Hippocampal formation (tissue), 2 donors: ENCODE measurements at places on chromosomes 7 and 10.
A peak's percentile ranks its signal among the peaks of the same experiment; 100 is the strongest.

DNA sequence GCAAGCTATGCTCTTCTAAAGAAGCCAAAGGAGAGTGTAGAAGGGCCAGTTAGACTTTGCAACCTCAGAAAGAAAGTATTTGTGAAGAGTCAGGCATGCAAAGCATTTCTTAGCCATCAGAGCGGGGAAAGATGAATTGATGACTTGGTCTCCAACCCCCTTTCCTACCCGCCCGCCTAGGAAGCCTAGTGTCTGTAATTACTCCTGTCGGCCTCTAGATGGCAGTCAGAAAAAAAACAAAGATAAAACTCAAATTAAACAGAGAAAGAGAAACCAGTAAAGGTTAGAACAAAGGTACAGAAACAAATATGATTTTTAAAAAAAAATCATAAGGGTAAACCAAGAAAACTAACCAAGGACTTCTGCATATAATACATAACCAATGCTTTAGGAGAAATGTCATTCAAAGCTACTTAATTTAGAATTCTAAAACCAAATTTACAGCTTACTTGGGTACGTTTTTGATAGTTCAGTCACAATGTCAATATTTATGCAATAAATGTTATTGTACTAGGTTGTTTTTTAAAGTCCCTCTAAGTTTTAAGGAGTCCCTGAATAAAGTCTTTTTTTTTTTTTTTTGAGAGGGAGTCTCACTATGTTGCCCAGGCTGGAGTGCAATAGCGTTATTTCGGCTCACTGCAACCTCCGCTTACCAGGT is 97.6 kb downstream of the LYZL1 start:
- peak; percentile 33 for DNase-seq

- no peak for DNase-seq
Measured at GRCh38 chr7:2230226-2230625, 2.5 kb downstream of the MAD1L1 start.

- DNase-seq: no peak
Measured at GRCh38 chr10:79137300-79137756, 68.6 kb downstream of the ZMIZ1 start.

- no peak for DNase-seq
Measured at GRCh38 chr10:77680065-77680464, 42.5 kb upstream of the KCNMA1 start.

- DNase-seq: no peak
Measured at GRCh38 chr7:2288503-2288902, 25.7 kb downstream of the SNX8 start.

GRCh38 chr10:62696798-62697197 is 107.7 kb upstream of the ADO start:
- no peak for DNase-seq

DNA sequence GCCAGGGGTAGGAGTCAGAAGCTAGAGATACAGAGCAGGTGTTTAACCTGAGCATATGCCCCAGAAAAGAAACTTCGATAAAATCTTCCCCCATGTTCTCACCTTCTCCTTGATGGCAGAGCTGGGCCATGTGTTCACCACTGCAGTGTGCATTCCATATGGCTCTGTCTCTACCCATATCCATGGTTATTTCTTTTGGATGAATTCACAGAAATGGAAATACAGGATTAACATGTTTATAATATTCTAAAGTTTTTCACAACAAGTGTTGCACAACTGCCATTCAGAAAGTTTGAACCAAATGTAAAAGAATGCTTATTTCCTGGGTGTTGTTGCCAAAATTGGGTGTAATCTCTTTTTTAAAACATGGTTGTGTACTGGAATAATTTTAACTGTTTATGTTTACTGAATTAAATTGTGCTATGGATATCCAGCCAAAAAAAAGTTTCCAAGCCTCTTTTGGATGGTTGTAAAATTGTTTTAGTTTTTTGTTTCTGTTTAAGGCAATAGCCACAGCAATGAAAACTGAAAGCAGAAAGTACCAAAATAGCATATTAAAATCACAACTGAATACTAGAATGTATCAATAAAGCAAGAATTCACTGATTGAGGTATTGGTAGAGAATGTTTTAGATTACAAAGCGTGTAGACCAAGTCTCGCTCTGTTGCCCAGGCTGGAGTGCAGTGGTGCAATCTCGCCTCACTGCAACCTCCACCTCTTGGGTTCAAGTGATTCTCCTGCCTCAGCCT is 19.9 kb upstream of the CCNY start:
- DNase-seq: no peak

- DNase-seq: no peak
Measured at GRCh38 chr10:60979667-60980104, 35.7 kb upstream of the RHOBTB1 start.

DNA sequence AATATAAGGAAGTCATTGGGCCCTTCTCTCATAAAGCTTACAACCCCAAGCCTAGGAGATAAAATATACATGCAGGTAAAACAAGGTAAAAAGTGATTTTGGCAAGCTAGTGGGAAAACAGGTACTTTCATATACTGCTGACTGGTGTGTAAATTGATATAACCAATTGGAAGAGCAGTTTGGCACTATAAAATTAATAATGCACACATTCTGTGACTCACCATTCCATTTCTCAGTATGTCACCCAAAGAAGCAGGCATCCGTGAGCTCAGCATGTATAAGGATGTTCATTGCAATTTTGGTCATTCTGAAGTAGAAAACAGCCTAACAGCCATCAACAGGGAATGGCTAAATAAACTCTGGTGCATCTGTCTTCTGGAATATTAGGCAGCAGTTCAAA is 2.9 kb downstream of the MACROH2A2 start:
- DNase-seq: no peak

GRCh38 chr10:22305721-22306120 is 10.5 kb upstream of the COMMD3 start:
- no peak for DNase-seq

DNA sequence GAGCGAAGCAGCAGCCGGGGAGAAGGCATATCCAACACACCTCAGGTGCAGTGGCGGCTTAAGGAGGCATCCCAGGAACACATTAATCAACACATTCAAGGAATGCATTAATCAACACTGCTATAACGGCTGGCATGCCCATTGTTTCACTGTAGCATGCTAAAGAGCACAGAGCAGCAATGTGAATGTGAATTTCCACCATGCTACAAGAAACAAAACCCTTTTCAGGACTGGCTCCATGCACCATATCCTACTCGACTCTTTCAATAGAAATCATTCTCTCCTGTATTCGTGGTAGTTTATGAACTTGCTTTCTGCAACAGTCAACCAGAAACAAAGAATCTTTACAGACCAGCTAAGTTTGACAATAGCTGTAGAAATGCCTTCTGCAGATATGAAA is 149.0 kb downstream of the NRCAM start:
- DNase-seq: no peak

- peak; percentile 78 for DNase-seq
Measured at GRCh38 chr7:137846827-137847567, at the start of gene DGKI. Gene DGKI, minus strand, starts transcription at chr7:137846974.

- DNase-seq: no peak
Measured at GRCh38 chr10:127998501-127999144, 91.7 kb downstream of the PTPRE start.

- DNase-seq: no peak
Measured at GRCh38 chr10:130224228-130224627, 88.0 kb downstream of the GLRX3 start.

DNA sequence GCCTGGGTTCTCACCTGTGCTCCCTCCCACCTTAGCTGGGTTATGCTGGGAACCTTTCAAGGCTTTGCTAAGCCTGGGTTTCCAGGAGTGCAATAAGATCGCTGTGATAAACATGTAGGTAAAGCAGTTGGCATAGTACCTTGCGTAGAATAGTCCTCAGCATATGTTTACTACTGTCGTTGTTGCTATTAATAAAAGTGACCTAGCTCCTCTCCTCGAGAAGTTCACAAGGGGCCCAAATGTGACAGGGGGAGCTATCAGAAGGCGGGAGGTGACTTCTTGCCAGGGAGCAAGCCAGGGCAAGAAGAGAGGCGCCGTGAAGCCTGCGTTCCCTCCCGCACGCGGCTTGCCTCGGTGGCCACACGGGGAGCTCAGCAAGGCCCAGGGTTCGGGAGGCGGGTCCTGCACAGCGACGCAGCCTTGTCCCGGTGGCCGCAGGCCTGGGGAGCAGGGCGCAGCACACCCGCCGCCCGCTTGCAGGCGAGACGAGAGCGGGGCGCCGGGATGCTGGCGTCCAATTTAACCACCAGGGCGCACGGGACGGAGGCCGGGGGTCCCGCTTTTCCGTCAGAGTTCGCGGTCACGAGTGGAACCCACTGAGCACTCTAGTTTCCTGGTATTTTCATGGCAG is 106.2 kb downstream of the SNX10 start:
- DNase-seq: no peak

GRCh38 chr10:129932751-129933433 is 31.2 kb downstream of the EBF3 start:
- no peak for DNase-seq

DNA sequence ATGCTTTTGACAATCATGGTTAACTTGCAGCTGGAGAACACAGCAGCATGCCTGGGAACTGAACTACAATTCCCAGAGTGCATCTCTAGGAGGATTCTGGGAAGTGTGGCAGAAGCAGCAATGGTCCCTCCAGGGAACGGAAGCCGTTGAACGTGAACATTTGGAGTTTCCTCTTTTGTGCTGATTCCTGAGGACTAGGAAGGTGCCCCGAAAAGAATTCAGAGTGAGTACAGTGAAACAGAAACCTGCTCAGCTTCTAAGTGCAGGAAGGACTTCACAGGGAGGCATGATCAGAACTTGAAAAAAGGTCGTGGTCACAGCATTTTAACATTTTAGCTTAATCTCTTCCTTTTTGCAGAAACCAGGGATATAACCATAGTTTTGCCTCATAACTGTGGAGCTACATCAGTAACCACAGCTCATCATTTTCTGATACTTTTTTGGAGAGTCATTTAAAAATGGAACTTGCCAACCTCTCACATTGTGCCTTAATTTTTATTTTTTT is at the start of gene NUDT13:
TSS of gene NUDT13 (plus strand) at position 111 of the 505 bp plus-strand sequence. CDS start 3,911 bp downstream, outside the sequence.
- DNase-seq: peak; percentile 62

- DNase-seq: no peak
Measured at GRCh38 chr7:37973915-37974314, 53.5 kb downstream of the EPDR1 start.

- no peak for DNase-seq
Measured at GRCh38 chr7:44216019-44216418, 15.2 kb downstream of the YKT6 start.

DNA sequence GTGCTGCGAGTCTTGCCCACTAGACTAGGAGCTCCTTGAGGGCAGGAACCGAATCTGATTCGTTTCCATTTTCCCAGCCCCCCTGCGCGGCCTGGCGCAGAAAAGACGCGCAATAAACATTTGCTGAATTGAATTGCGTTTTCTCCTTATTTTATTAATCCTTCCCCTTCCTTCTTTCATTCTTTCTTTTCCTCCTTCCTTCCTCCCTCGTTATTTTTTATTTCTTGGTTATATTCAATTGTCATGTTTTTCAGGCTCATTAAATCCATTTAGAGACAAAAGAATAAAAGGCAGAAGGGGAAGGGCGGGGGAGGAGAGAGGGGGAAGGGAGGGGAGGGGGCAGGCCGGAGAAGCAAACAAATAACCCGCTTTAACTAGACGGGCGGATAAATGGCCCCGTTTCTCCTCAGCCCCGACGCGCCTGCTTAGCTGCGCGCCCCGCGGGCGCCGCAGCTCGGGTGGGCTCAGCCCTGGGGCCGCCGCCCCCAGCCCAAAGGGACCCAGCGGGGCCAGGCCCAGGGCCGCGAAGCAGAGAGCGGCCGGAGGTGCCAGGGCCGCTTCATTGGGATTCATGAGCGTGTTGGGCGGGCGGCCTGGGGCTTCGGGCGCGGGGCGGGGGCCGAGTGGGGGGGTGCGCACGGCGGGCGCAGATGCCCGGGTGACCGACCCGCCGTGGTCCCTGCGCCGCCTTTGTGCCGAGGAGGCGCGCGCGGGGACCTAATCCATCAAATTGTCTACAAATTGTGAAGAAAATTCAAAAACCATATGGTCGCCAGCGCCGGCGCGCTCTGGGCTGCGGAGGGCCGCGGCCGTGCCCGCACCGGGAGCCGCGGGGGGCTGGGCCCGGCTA is 5.0 kb downstream of the LBX1 start:
- no peak for DNase-seq

DNA sequence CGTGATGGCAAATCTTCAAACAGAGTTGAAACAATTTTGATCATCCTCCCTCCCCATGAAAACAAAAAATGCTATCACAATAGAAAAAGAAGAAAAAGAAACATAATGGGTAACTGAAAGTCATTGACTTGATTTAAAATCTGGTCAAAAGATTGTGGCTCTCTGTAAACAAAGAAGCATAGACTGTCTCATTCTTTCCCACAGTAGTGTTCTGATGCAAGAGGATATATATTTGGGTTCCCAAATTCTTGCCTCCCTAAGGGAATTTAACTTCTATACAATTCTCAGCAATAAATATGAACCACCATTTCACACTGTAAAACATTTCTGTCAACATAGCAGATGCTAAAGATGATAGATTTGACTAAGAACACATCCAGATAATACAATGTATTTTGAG is 32.8 kb upstream of the MEOX2 start:
- no peak for DNase-seq

DNA sequence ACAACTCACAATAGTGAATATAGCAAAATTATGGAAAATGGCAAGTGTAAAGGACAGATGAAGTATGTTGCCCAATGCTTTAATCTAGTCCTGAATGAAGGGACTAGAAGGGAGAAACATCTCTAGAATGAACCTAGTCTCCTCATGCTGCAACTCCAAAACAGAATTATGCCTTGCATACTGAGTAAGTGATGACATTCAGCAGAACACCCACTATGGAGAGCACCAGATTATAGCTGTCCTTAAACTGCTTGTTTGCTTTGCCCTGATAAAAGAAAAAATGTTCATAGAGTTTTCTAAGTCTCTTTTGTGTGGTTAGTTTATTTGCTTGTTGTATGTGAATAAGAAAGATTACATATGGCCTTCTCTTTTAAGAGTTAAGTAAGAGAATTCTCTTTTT is 7.8 kb upstream of the HGF start:
- DNase-seq: no peak

DNA sequence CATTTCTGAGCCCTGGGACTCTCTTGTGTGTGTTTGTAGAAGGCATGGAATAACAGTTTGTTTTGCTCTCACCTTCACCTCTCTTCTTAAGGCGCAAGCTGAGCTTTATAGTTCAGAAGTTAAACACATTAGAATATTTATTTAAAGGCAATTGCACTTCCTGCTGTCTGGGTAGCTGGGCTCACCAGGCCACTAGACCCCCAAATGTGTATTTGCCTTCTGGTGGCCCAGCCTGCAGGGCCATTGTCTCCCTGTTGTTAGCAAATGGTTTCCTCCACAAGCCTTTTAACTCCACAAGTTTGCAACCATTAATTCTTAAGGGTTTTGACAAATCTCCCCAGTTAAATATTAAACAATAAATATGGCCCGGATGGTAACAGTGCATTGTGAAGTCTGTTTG is 31.1 kb upstream of the NEUROD6 start:
- DNase-seq: no peak

- no peak for DNase-seq
Measured at GRCh38 chr10:19983880-19984565, 167.8 kb downstream of the PLXDC2 start.

GRCh38 chr10:76874176-76874575 is 763.4 kb downstream of the KCNMA1 start:
- DNase-seq: no peak

GRCh38 chr10:112271982-112272381 is 11.2 kb upstream of the TECTB start:
- no peak for DNase-seq
